ENCODE measurements at places on chromosomes 11 and 22.

DNA sequence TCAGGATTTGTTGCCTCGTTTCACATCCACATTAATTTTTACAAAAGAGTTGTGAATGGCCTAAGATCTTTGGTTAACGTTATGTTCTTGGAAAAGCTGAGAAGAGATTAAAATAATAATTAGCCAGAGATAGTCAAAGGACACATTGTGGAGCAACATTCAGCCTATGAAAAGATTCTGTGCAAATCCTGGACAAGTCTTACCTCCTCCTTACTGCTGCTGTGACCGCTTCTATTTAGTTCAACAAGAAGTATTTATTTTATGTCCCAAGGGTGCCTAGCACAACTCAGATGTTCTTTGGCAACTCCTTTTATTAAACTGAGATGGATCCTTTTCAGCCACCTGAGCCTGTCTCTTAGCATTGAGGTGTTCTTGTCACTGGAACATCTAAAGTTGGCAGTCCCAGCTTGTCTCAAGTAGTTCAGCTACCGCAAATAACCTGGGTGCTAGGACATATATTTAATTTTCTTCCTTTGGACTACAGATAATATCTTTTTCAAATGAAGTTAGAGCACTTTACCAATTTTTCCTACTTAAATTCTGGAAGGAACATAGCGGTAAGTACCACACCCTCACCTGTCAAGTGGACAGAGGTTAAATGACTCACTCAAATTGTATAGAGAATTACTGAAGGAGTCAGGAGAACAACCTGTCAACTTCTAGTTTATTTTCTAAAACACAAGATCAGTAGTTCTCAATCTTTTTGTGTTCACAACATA lies 80.5 kb upstream of the CHRM4 start:
- DNase-seq: no peak

GRCh38 chr11:134921938-134922337 lies 509.9 kb upstream of the B3GAT1 start:
- no peak for DNase-seq

GRCh38 chr11:5666402-5666793 lies 18.5 kb downstream of the TRIM5 start:
- DNase-seq: no peak

DNA sequence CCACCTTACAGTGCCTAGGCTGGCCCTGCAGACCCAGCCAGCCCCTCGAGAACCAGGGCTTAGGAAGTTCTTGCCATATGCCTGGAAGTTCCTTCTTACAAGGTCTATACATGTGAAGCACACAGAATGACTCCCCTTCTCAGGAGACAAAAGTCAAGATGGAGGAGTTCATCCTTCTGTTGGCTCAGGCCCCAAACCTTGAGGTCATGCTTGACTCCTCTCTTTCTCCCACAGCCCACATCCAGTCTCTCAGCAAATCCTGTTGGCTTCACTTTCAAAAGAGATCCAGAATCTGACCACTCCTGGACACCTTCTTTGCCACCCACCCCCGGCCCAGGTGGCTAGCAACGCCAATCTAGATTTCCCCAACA lies 1.7 kb upstream of the CD248 start:
- DNase-seq: no peak

- no peak for DNase-seq
Measured at GRCh38 chr11:73143126-73143838, 1.2 kb upstream of the FCHSD2 start.

DNA sequence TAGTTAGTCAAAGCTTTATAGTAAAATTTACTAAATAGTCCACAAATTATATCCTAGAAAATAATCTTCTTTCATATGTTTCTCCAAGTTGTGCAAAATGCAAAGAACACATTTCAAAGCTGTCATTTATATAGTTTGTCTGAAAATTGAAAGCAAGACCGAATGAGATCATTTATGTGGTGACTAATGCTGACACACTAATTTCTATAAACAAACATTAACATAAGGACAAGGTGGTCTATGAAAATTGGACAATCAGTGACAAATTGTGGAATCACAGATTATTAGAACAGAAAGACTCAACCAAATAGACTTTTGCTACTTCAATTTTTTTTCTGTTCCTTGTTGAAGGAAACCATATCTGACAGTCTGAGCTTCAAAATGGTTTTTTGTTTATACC lies 1056.1 kb downstream of the LRRC4C start:
- DNase-seq: no peak

- no peak for DNase-seq
Measured at GRCh38 chr11:78594814-78595213, 20.1 kb upstream of the NARS2 start.

All from stimulated activated CD4-positive, alpha-beta T cell treated with anti-CD3 and anti-CD28 coated beads, Interleukin-2, amount 100 ng/mL, for 4 hours (primary cell).